CD4-positive, CD25-positive, alpha-beta regulatory T cell (primary cell): ENCODE measurements at places on chromosomes 4 and X. TPM values are rescaled to one million over a fixed set of nuclear protein-coding genes. Genes with fewer than 3 reads are reported as not detected.

DNA sequence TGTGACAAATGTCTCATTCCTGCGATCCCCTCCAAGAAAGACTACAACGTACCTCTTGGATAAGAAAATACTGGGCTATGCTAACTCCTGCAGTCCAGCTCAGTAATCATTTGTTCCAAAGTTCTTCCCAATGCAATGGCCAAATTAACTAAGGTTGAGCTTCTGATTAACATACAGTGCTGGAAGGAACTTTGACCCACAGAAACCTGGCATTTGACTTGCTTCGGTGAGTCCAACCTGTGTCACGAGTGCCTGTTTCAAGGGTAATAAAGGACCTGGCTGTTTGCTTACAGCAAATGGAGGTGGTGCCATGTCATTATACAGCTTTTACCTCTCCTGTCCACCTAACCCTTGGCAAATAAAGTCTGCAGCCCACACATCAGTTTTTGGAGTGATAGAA, 83.2 kb downstream of the RBM47 start:
- DNase-seq, result no peak
- no peaks in the 10 kb centered on the region for H3K27me3 ChIP-seq
- H3K4me3 ChIP-seq, result no peak overlapping the region
- H3K27ac ChIP-seq, result no peak overlapping the region

UGT2B17 gene
- total RNA-seq, result not detected

GRCh38 chr4:141425124-141425523, 204.4 kb downstream of the ZNF330 start:
- DNase-seq, result no peak
- H3K27me3 ChIP-seq, result no peaks in the 10 kb centered on the region
- no peak overlapping the region for H3K4me3 ChIP-seq
- H3K36me3 ChIP-seq, result no peaks in the 10 kb centered on the region

SPATA18 gene
- not detected for total RNA-seq

- no peaks in the 10 kb centered on the region for H3K4me1 ChIP-seq
- no peak overlapping the region for H3K27ac ChIP-seq
- H3K4me3 ChIP-seq, result no peak overlapping the region
- peaks cover 33% of the 10 kb centered on the region for H3K36me3 ChIP-seq
- no peak for DNase-seq
Observed at GRCh38 chr4:174316546-174316945, 32.8 kb downstream of the CEP44 start.

MAGEA6 gene
- total RNA-seq, result not detected

DNA sequence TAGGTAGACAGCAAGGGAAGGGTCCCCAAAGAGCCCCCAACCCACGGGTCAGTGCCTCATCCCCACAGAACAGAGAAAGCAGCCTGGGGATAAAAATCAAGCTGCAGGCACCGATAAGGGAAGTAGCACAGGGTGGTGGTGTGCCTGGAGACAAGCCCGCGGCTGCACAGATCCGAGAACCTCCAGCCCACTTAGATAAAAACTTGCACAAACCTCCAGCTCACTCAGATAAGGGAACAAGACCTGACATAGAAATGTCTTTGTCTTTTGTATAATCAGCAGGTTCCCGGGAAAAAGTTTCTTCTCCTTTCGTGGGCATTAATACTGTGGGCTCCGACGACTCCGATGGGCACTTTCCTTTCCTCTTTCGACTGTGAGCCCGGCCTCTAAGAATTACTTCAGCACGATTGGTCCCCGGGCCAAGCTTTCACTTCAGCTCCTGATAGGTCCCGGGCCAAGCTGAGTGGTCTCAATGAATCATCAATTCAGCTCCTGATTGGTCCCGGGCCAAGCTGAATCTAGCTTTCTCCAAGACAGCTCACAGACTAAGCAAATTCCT, 32.4 kb downstream of the PRDX4 start:
- H3K27ac ChIP-seq, result no peak overlapping the region
- no peak for DNase-seq
- no peaks in the 10 kb centered on the region for H3K27me3 ChIP-seq
- H3K4me3 ChIP-seq, result no peak overlapping the region
- H3K4me1 ChIP-seq, result no peaks in the 10 kb centered on the region

DNA sequence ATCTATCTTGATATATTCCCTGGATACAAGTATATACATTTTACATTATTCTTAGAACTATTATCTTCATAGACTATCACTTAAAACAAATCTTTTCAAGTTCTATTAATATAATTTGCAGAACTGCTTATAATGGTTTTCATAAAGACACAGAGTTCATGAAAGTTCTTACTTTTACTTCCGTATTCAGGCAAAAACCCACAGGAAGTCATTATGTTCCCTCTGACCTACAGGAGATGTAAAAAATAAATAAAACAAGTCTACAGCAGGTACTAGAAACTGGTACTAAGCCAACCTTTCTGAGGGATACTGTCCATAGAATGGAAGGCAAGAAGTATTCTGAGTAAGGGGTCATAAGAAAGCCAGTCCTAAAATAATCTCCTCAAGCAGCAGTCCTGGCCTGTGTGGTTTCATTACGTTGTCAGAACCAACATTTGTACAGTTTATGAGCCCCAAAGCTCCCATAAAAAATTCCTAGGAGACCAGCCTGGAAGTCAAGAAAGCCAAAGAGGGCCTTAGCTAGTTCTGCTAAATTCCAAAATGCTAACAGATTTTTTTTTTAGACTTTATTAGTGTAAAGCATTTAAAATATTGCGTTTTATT, 68.6 kb downstream of the CAMK2D start:
- H3K27ac ChIP-seq, result peak overlapping the region; percentile 44
- H3K27me3 ChIP-seq, result no peaks in the 10 kb centered on the region
- DNase-seq, result no peak
- H3K4me3 ChIP-seq, result peak overlapping the region; percentile 33
- H3K4me1 ChIP-seq, result peaks cover 11% of the 10 kb centered on the region
- no peaks in the 10 kb centered on the region for H3K36me3 ChIP-seq

- peaks cover 13% of the 10 kb centered on the region for H3K36me3 ChIP-seq
- peak overlapping the region; percentile 72 for H3K27ac ChIP-seq
- no peak for DNase-seq
- peak overlapping the region; percentile 70 for H3K4me3 ChIP-seq
- peaks cover 89% of the 10 kb centered on the region for H3K4me1 ChIP-seq
Observed at GRCh38 chrX:2697306-2697705, 6.2 kb downstream of the CD99 start.

DNA sequence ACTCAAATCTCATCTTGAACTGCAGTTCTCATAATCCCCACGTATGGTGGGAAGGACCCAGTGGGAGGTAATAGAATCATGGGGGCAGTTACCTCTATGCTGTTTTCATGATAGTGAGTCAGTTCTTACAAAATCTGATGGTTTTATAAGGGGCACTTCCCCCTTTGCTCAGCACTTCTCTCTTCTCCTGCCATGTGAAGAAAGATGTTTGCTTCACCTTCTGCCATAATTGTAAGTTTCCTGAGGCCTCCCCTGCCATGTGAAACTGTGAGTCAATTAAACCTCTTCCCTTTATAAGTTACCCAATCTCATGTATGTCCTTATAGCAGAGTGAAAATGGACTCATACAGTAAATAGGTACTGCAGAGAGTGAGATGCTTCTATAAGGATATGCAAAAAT, 1050.6 kb upstream of the GRIA3 start:
- no peak overlapping the region for H3K27ac ChIP-seq
- no peaks in the 10 kb centered on the region for H3K36me3 ChIP-seq
- H3K4me1 ChIP-seq, result no peaks in the 10 kb centered on the region
- no peak for DNase-seq
- H3K27me3 ChIP-seq, result no peaks in the 10 kb centered on the region

GABRG1 gene
- total RNA-seq, result not detected

DNA sequence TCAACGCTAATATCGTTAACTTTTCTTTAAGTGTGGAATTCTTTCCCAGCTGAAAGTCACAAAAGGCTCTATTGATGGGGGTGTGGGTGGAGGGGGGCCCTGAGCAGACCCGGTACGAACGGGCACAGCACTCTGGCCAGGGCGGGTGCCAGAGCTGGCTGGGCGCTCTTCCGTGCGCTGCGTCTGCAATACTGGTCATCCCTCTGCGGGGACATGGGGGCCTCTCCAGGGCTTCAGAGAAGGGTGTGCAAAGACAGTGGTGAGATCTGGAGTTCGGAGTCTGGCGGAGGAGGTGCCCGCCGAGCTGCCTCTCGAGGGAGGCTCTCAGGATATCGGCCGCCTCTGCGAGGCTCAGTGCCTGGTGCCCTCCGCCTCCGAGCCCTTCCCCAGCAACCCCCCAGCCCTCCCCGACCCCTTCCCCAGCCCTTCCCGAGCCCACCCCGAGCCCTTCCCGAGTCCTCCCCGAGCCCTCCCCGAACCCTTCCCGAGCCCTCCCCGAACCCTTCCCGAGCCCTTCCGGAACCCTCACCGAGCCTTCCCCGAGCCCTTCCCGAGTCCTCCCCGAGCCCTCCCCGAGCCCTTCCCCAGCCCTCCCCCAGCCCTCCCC, 34.3 kb downstream of the FGFRL1 start:
- no peaks in the 10 kb centered on the region for H3K4me1 ChIP-seq
- DNase-seq, result no peak
- no peak overlapping the region for H3K4me3 ChIP-seq
- H3K27ac ChIP-seq, result no peak overlapping the region
- no peaks in the 10 kb centered on the region for H3K27me3 ChIP-seq

- H3K36me3 ChIP-seq, result no peaks in the 10 kb centered on the region
- DNase-seq, result no peak
- no peak overlapping the region for H3K27ac ChIP-seq
- peaks cover 5% of the 10 kb centered on the region for H3K4me1 ChIP-seq
- no peaks in the 10 kb centered on the region for H3K27me3 ChIP-seq
Observed at GRCh38 chr4:1768367-1769034, 24.6 kb upstream of the FGFR3 start.

- no peaks in the 10 kb centered on the region for H3K4me1 ChIP-seq
- no peak for DNase-seq
- no peaks in the 10 kb centered on the region for H3K27me3 ChIP-seq
- no peaks in the 10 kb centered on the region for H3K36me3 ChIP-seq
Observed at GRCh38 chr4:4726051-4726450, 133.4 kb upstream of the MSX1 start.

DNA sequence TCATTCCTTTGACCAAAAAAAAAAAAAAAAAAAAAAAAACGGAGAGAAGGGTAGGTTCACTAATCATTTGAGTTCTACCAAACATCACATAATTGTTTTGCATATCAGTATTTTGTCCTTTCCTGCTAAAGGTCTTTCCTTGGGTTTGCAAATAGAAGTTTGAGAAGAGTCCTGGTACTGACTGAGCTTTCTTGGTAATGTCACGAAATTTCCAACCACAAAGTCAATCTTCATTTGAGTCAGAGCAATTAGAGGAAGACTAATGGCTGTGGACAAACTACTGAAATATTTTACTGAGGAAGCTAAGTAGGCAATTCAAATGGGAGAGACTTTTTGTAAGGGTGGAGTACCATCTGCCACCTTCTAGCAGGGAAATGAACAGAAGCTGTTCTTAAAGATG, 21.7 kb upstream of the CD40LG start:
- DNase-seq, result no peak
- H3K27me3 ChIP-seq, result no peaks in the 10 kb centered on the region
- peak overlapping the region; percentile 45 for H3K27ac ChIP-seq
- peak overlapping the region; percentile 6 for H3K4me3 ChIP-seq

- no peaks in the 10 kb centered on the region for H3K27me3 ChIP-seq
- DNase-seq, result no peak
- H3K4me1 ChIP-seq, result no peaks in the 10 kb centered on the region
- no peaks in the 10 kb centered on the region for H3K36me3 ChIP-seq
- H3K4me3 ChIP-seq, result no peak overlapping the region
Observed at GRCh38 chr4:57410331-57411052, 300.3 kb upstream of the IGFBP7 start.

ZCCHC12 gene
- total RNA-seq, result 0.17 TPM

DNA sequence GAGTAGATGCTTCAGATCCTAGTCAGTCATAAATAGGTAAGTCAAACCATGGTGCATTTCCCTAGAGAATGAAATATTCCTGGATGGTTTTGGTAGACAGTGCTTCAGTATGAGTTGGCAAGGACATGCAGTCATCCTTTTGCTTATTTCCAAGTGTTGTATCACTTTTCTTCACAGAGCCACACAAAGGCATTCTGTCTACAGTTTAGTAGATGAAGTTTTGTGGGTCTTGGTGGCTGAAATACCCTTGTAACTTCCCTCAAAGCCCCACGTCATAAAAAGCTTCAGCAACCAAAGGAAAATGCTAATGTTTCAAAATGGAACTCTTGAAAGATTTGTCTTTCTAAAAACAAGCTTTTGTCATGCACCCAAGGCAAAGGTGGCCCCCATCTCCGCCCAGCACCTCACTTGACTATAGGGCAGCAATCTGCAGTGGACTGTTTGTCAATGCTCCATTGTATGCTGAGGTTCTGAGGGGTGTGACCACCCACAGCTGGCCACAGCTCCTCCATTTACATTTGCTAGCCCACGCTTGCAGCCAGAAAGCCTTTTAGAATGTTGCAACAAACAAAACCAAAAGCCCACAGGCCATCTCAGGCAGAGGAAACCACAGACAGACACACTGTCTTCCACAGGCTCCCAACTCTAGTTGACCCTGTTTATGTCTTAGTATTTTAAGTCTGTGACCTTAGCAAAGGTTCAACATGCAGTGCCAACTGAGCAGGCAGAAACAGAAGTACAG, 87.1 kb upstream of the FAM9C start:
- H3K36me3 ChIP-seq, result no peaks in the 10 kb centered on the region
- H3K4me3 ChIP-seq, result no peak overlapping the region
- no peaks in the 10 kb centered on the region for H3K27me3 ChIP-seq
- H3K4me1 ChIP-seq, result peaks cover 4% of the 10 kb centered on the region
- H3K27ac ChIP-seq, result no peak overlapping the region
- DNase-seq, result no peak

- H3K36me3 ChIP-seq, result no peaks in the 10 kb centered on the region
- DNase-seq, result no peak
- H3K27me3 ChIP-seq, result no peaks in the 10 kb centered on the region
- no peak overlapping the region for H3K27ac ChIP-seq
- no peaks in the 10 kb centered on the region for H3K4me1 ChIP-seq
Observed at GRCh38 chrX:96919672-96920071, 36.0 kb downstream of the RPA4 start.

- no peak overlapping the region for H3K27ac ChIP-seq
- no peaks in the 10 kb centered on the region for H3K27me3 ChIP-seq
- DNase-seq, result no peak
- H3K4me3 ChIP-seq, result no peak overlapping the region
Observed at GRCh38 chr4:169640261-169640870, 20.0 kb downstream of the CLCN3 start.

- H3K27me3 ChIP-seq, result no peaks in the 10 kb centered on the region
- H3K4me1 ChIP-seq, result no peaks in the 10 kb centered on the region
- DNase-seq, result no peak
- no peak overlapping the region for H3K4me3 ChIP-seq
Observed at GRCh38 chrX:3191201-3191600, 149.9 kb downstream of the ARSF start.

- DNase-seq, result no peak
- H3K36me3 ChIP-seq, result no peaks in the 10 kb centered on the region
- no peak overlapping the region for H3K27ac ChIP-seq
- H3K4me3 ChIP-seq, result no peak overlapping the region
Observed at GRCh38 chr4:61298178-61298740, 98.1 kb downstream of the ADGRL3 start.

GRCh38 chrX:142637206-142637605, 388.5 kb upstream of the SPANXN4 start:
- H3K36me3 ChIP-seq, result no peaks in the 10 kb centered on the region
- H3K4me1 ChIP-seq, result no peaks in the 10 kb centered on the region

ARHGEF38 gene
- total RNA-seq, result not detected
